Stimulated activated CD8-positive, alpha-beta memory T cell treated with anti-CD3 and anti-CD28 coated beads, Interleukin-15, amount 100 ng/mL, for 24 hours (primary cell): ENCODE measurements at places on chromosomes 5 and 9.

DNA sequence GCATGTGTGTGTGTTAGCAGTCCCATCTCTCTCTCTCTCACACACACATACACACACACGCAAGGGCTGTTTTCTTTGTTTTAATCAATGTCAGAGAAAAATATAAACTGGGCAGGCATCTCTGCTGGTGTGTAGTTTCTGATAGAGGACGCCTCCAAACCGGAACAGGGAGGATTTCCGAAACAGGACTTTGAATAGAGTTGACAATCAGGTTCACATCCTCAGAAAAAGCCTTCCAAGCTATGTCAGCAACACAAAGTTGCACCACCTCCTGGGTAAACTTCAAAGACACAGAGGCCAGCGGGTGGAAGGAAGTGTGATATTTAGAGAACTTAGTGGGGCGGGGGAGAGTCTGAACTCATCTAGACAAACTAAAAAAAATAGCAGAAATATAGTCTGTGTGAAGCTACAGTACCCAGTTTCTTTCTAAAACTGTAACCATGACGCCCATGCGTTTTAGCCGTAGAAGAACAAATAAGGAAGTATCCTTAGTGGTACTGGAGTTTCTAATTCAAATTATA is 1.2 kb downstream of the ST8SIA4 start:
- DNase-seq, result no peak

GRCh38 chr9:134670042-134670525 is 28.5 kb downstream of the COL5A1 start:
- DNase-seq, result no peak

- no peak for DNase-seq
Observed at GRCh38 chr5:137727623-137728022, 8.3 kb downstream of the KLHL3 start.

DNA sequence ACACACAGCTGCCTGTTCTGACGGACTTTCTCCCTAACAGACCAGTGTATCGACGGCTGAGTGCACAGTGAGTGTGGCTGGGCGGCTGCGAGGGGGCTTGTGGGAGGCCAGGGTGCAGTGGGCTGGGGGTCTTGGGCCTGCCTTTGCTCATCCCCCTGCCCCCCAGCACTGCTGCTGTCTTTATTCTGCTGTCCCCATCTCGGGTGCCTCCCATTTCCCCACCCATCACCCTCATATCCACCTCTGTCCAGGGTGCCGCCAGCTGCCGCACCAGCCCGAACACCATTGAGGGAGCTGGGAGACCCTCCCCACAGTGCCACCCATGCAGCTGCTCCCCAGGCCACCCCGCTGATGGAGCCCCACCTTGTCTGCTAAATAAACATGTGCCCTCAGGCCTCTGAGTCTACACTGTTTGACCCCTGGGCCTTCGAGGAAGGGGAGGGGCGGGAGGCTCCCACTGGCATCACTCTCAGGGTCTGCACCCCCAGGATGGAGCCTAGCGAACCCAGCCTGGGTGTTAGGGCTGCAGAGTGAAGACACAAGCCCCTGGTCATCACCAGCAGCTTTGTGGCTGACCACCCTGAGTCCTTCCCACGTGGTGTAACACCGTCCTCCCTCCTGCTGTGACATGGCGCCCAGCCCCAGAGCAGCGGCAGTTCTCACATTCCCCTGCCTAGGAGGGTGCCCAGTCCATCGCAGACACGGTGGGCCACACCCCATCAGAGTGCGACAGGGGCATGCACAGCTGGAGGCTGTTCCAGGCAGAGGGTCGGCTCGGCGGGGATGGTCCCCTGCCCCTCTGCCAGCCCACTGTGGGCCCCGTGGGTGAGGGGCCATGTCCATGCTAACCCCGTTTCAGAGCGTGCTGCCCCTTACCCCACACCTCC is 4.0 kb downstream of the LCN2 start:
- DNase-seq, result no peak

GRCh38 chr5:112907166-112907631 is 14.8 kb downstream of the REEP5 start:
- no peak for DNase-seq

DNA sequence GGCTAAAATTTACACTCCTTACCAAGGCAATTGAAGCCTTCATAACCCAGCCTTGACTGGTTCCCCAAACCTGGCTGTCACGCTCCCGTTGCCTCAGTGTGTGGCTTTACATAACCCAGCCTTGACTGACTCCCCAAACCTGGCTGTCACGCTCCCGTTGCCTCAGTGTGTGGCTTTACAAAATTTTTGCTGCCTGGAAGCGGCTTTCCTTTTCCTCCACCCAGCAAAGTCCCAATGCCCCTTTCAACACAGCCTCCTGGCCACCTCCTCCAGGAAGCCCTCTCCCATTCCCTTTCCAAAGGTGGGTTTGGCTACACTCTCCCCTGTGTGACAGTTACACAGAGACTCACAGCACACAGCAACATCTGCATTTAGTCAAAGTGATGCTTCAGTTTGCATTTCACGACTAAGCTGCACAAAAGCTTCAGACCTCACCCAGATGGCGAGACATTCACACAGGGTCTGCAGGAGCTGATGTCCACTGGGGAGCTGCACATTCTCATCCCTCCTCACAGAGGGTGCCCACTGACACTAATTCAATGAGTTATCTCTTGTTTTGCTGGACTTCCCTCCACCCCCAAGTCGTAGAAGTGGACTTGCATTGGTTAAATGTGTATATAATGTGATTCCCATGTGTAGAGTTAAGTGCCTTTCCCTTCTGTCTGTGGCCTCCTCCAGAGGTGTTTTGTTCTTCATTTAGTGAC is 156.6 kb upstream of the PHYKPL start:
- DNase-seq, result no peak

DNA sequence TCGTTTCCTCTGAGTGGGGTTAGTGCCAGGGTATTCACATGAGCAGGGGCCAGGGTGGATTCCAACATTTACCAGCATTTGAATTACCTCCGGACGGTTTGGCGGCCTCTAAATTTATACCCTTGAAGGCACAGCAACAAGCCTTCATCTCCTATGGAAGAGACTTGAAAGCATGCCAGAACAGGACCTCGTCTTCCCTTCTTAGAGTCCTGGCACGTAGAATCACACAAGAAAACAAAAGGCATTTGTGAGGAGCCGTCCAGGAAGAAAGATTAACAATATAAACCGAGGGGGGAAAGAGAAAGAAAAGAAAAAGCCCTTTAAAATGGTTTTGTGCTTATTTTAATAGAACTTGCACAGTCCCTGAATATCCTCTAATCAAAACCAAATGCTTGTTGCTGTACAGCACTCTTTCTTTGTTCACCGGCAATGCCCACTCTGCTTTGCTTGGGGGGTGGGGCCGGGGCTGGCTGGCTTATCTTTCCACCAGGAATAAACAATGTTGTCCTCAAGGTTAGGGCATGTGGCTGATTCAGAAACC is 575.8 kb upstream of the ZNF462 start:
- no peak for DNase-seq

GRCh38 chr9:105299190-105299854 is 54.9 kb downstream of the SLC44A1 start:
- DNase-seq, result no peak

DNA sequence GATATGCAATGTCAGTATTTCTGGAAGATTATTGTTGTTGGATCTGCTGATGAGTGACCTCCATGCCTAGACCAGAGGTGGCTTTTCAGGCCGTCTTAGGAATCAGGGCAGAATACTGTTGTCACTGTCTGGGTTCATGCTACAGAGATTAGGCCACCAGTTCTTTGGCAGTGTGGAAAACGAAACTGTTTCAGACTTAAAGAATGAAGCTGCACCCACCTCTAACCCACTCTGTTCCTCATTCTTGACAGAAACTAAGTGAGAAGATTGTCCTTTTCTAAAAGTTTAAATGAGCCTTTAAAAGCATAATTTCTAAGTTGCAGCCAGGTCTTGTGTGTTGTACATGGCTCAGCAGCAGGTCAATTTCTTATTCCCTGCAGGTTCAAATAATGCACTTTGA is 444.3 kb downstream of the ENC1 start:
- DNase-seq, result no peak

GRCh38 chr5:16066320-16066719 is 113.3 kb downstream of the MARCHF11 start:
- DNase-seq, result no peak

- DNase-seq, result no peak
Observed at GRCh38 chr5:14263113-14263512, 120.0 kb downstream of the TRIO start.

DNA sequence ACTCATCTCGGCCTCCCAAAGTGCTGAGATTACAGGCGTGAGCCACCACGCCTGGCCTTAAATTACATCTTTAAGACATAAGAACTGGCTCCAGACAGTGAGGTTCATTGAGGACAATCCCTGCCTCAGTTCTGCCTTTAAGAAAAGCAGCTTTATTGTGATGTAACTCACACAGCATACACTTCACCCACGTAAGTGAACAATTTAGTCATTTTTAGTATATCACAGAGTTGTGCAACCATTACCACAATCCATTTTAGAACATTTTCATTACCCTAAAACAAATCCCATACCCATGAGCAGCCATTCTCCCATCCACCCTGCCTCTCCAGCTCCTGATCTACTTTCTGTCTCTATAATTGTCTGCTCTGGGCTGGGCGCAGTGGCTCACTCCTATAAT is 24.0 kb upstream of the LTC4S start:
- no peak for DNase-seq

GRCh38 chr9:136484153-136485048 is 1.6 kb upstream of the SEC16A start:
- no peak for DNase-seq

- no peak for DNase-seq
Observed at GRCh38 chr5:155943516-155944407, 383.2 kb upstream of the SGCD start.

DNA sequence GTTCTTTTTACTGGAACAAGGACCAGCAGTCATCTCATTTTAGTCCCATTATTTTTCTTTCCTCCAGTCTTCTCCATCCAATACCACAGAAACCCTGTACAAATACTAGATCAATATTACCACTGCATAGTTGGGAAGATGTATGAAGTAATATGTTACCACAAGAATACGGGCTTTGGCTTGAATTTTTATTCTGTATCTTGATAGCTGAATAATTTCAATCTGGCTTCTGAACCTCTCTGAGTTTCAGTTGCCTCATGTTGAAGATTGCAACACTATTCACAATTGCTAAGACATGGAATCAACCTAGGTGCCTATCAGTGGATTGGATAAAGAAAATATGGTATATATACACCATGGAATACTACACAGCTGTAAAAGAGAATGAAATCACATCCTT is 82.9 kb downstream of the SGCD start:
- DNase-seq, result no peak

GRCh38 chr9:99235926-99236634 is 14.0 kb downstream of the SEC61B start:
- no peak for DNase-seq
